ENCODE measurements at places on chromosomes 2 and 18.

DNA sequence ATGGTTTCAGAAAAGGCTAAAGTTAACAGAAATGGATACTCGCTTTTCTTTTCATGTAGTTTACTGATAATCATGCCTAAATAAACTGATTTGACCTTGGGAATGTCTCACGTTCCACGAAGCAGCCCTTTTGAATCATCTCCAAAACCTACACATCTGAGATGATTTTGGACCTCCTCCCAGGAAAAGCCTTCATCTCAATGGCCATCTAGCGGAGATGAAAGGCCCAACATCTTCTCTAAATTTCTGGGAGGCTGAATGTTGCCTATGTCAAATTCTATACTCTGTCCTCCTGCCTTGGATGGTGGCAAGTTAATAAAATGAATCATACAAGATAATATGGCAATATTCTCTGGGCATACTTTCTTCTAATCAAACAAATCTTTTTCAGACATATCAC, 448.5 kb downstream of the ZEB2 start:
- no peak for DNase-seq

- no peak for DNase-seq
Observed at GRCh38 chr2:118611691-118612090, 235.8 kb downstream of the EN1 start.

- DNase-seq: no peak
Observed at GRCh38 chr2:52220393-52220792, 1188.5 kb upstream of the NRXN1 start.

- no peak for DNase-seq
Observed at GRCh38 chr2:201233812-201234662, 26.3 kb upstream of the CASP8 start.
